ENCODE measurements at places on chromosomes 2 and 18. TPM values are rescaled to one million over a fixed set of nuclear protein-coding genes. Genes with fewer than 3 reads are reported as not detected.

Gene CRYGD
- total RNA-seq, result not detected

Gene TXNDC2
- total RNA-seq, result not detected

Gene FBXO15
- total RNA-seq, result not detected

Gene EML4
- 362 TPM for total RNA-seq

Gene ZNF513
- total RNA-seq, result 2.4 TPM

Gene SLC11A1
- total RNA-seq, result 0.21 TPM

Gene IL37
- total RNA-seq, result not detected

Gene IL1B
- not detected for total RNA-seq

Gene BMP10
- total RNA-seq, result not detected

Gene SUCLG1
- 177 TPM for total RNA-seq

Gene REG1B
- not detected for total RNA-seq

Gene UCN
- 0.36 TPM for total RNA-seq

All from HepG2 (cell line).